Endothelial cell (in vitro differentiated cells): ENCODE measurements at places on chromosomes 6 and 20. TPM values are rescaled to one million over a fixed set of nuclear protein-coding genes. Genes with fewer than 3 reads are reported as not detected.

The PGM3 gene
- total RNA-seq = 59.6 TPM

The DTNBP1 gene
- total RNA-seq = 19.3 TPM

GRCh38 chr20:14197097-14197496 is 140.3 kb downstream of the FLRT3 start:
- no peak for DNase-seq

DNA sequence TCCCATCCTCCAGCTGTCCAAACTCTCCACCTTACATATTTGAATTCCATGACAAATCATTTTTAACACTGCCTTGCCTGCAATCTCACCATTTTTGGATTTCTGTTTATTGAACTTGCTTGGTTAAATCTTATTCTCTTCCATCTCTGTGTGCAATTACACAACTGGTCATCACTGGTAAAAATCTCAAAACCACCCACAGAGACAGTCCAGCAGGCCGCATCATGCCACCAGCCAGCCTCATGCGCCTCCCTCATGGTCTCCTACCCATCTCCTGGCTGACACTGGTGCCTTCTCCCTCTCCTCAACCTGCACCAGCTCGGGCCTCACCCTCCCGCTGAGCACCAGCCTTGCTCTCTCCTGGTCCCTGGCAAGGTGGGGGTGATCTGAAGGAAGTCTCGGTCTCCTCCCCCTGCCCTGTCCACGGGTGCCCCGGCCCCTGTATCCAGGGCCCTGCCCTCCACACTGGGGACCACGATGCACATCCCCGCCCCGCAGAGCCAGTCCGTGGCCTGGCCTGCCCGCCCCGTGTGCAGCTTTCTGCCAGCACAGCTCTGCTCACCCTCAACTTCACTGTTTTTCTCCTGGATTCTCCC is 92.0 kb downstream of the THBS2 start:
- no peak for DNase-seq

DNA sequence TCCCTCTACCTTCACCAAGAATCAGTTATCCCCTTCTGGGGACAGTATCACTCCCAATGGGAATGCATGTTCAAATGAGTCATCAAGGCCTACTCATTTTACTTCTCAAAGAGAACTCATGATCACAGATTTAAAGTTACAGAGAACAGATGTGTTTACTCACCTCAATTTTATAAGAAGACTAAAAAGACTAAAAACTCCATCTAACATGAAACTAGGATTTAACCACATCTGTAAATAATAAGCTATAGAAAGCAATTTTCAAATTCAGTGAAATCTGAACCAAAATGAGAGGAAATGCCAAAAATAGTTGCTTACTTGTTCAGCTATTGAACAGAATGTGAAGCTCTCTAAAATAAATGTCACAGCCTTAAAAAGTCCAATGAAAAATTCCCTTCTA is 300.1 kb upstream of the KCNQ5 start:
- no peak for DNase-seq

GRCh38 chr6:37047346-37047688 is 41.9 kb downstream of the FGD2 start:
- no peak for DNase-seq
